CD4-positive, alpha-beta memory T cell (primary cell): ENCODE measurements at places on chromosomes 1 and 21. TPM values are rescaled to one million over a fixed set of nuclear protein-coding genes. Genes with fewer than 3 reads are reported as not detected.

DPT gene
- not detected for total RNA-seq

DNA sequence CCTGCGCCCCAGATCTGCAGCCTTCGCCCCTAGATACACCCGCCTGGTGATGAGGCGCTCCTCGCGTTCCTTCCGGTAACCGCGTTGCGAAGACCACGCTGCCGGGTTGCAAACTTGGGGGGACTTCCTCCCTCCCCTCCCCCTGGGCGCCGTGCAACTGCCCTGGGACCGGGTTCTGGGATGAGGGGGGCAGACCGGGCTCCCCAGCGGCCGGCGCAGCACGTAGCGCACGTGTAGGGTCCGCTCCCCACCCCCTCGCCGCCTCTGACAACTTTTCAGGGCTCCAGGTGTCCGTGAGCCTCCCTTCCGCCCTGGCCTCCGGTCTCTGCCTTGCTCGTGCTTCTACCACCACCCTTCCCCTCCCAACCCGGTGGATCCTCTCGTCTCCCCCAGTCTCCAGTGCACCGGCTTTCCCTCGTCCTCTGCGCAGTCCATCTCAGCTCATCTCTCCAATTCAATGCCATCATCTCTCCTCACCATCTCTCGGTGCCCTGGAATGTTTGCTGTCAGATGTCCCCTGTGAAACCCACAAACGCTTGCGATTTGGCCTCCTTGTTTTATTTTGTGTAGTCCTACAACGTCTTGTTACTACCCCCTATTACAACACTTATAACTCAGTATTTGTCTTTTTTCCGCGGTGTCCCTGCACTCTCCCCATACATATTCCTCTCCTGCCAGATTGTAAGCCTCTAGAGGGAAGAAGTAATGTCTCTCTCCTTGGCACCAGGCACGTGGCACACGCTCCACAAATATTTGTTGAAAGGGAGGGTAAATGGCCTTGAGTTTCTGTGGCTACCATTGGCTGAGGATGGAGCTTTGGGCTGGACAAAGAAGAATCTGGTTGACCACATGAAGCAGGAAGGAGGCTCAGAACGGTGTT is 782 bp downstream of the PCAT6 start:
- DNase-seq, result no peak
- H3K36me3 ChIP-seq, result no peaks in the 10 kb centered on the region
- H3K27ac ChIP-seq, result peak overlapping the region; percentile 49
- peaks cover 28% of the 10 kb centered on the region for H3K4me1 ChIP-seq
- no peaks in the 10 kb centered on the region for H3K27me3 ChIP-seq

- no peak for DNase-seq
- no peaks in the 10 kb centered on the region for H3K27me3 ChIP-seq
- no peak overlapping the region for H3K4me3 ChIP-seq
- no peak overlapping the region for H3K27ac ChIP-seq
These were observed 117.3 kb downstream of the KAZN start for GRCh38 chr1:14715802-14716201.

DNA sequence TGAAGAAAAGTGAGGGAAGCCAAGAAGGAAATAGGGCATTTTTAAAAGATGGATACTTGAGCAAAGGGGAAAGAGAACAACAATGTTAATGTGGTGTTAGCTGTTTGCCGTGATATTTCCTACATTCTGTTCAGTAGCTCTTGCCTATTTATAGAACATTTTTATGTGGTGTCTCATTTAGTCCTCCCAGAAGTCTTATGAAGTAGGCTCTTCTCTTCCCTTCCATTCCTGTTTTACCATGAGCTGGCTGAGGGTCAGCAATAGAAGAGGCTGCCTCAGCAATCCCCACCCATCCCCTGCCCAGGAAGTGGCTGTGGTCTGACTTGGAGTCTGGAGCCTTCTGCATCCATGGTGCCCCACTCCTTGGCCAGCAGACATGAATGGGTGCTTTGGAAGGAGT is 60.1 kb downstream of the KIAA0040 start:
- H3K36me3 ChIP-seq, result no peaks in the 10 kb centered on the region
- H3K27ac ChIP-seq, result no peak overlapping the region
- no peaks in the 10 kb centered on the region for H3K4me1 ChIP-seq
- no peak for DNase-seq

GRCh38 chr1:84632673-84633434 is 57.4 kb downstream of the SSX2IP start:
- no peak overlapping the region for H3K27ac ChIP-seq
- no peaks in the 10 kb centered on the region for H3K36me3 ChIP-seq
- H3K4me1 ChIP-seq, result no peaks in the 10 kb centered on the region
- H3K4me3 ChIP-seq, result no peak overlapping the region

MTF1 gene
- 32.5 TPM for total RNA-seq

- DNase-seq, result no peak
- no peaks in the 10 kb centered on the region for H3K27me3 ChIP-seq
- H3K27ac ChIP-seq, result peak overlapping the region; percentile 19
- H3K4me3 ChIP-seq, result no peak overlapping the region
- H3K36me3 ChIP-seq, result no peaks in the 10 kb centered on the region
These were observed 110.9 kb downstream of the RUNX1 start for GRCh38 chr21:34938089-34938764.

DNA sequence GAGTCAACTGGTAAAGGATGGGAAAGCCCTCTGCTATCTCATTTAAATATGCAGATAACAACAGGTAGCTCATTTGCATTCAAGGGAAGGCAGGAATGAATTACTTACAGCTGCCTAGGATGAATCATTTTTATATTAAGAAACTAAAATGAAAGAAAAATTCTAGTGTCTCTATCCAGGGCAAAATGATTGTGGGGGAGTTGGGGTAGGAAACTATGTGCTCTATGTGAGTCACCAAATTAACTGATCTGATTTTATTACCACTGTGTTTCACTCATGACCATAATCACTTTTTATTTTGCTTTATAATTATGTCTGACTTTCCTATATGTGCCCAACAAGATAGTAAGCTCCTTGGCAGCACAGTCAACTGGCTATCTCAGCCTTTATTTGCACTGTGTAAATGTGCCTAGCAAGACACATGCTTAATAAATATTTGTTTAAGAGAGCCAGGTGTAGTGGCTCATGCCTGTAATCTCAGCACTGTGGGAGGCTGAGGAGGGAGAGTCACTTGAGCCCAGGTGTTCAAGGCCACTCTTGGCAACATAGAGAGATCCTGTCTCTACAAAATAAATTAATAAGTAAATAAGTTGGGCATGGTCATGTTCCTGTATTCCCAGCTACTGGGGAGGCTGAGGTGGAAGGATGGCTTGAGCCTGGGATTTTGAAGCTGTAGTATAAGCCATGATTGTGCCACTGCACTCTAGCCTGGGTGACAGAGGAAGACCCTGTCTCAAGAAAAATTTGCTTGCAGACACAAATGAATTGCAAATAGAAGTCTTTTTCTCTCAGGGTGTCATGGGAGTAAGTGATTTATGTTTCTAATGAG is 84.1 kb downstream of the SPAG17 start:
- no peak overlapping the region for H3K27ac ChIP-seq
- no peaks in the 10 kb centered on the region for H3K27me3 ChIP-seq
- H3K4me1 ChIP-seq, result no peaks in the 10 kb centered on the region
- no peak for DNase-seq
- H3K36me3 ChIP-seq, result no peaks in the 10 kb centered on the region
- H3K4me3 ChIP-seq, result no peak overlapping the region

DVL1 gene
- 43.7 TPM for total RNA-seq

- DNase-seq, result peak; percentile 27
- no peak overlapping the region for H3K4me3 ChIP-seq
- H3K36me3 ChIP-seq, result no peaks in the 10 kb centered on the region
These were observed 63.8 kb downstream of the ARHGEF16 start for GRCh38 chr1:3518256-3518655.

GRCh38 chr1:27489501-27489972 is 430 bp downstream of the WASF2 start:
- H3K4me1 ChIP-seq, result peaks cover 37% of the 10 kb centered on the region
- peak overlapping the region; percentile 44 for H3K4me3 ChIP-seq
- no peaks in the 10 kb centered on the region for H3K36me3 ChIP-seq
- H3K27ac ChIP-seq, result peak overlapping the region; percentile 87

SHISAL2A gene
- 75.6 TPM for total RNA-seq

DNA sequence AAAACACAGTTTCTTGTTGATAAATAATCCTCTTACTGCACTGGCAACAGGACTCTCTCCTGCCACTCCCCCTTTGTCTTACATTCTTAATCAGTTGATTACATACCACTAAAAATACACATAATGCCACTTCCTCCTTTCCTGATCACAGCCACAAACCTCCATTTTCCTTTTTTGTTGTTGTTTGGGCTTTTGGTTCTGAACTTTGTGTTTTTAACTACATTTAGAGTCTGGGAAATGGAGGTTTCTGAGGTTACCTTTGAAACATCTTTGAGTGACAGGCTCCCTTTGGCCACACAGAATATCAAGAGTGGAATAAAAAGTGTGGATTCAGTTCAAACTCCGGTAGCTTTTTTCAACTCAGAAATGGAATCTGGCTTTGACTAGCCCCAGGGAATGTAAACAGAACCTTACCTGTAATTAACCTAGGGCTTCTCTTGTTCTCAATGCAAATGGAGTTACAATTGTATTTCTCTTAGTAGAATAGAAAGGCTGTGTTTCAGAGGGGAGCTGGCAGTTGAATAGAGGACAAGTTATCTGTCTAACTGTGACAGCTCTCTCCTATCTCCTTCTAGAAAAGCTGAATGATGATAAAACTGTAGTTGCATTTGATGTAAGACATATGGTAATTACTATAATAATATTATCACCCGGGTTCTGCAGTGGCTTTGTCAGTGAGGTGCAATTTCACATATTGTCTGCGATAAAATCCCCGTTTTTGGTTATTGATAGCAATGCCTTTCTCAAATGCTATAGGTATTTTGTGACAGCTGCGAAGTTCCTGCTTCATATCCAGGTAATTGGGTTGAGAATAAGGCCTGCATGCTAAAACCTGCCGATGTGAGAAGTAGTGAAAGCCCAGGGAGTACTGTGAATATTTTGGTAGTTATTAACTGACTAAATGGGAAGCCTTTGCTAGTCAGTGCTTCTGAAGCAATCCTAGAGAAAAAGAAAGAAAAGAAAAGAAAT is 66.9 kb downstream of the ST6GALNAC5 start:
- H3K27ac ChIP-seq, result no peak overlapping the region
- H3K4me1 ChIP-seq, result no peaks in the 10 kb centered on the region
- no peak overlapping the region for H3K4me3 ChIP-seq
- no peaks in the 10 kb centered on the region for H3K27me3 ChIP-seq
- no peak for DNase-seq

DNA sequence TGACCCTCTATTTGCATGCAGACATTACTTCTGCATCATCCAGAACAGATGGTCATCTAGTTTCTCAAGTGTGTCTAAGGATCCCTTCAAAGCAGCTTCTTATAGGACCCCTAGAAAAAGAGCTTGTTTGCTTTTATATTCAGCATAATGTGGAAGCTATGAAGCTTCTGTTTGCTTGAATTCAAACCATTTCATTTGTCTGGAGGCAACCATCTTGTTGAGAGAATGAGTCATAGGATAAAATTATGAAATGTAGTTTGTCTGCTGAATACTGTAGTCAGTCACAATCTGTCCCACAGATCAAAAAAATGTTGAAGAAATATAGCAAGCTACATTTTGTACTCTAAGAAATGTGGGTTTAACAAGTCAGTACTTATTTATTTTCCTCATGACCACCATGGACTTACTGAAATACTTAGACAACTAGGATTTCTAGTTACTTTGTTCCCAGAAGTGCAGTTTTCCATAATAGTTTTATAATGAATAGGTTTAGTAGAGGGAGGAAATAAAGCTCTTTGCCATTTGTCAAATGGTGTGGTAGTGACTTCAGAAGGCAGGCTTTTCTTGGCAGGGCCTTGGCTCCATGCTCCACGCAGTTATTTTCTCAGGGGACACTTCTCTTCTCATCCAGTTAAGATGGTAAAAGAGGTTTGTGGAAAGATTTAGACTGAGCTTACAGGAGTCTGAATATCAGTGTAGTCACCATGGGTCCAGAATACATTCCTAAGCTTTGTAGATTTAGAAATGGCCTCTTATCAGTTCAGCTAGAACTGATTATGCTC is 74.8 kb upstream of the DEPDC1 start:
- no peak overlapping the region for H3K27ac ChIP-seq
- H3K4me1 ChIP-seq, result no peaks in the 10 kb centered on the region

ST3GAL3 gene
- 22.6 TPM for total RNA-seq

DNA sequence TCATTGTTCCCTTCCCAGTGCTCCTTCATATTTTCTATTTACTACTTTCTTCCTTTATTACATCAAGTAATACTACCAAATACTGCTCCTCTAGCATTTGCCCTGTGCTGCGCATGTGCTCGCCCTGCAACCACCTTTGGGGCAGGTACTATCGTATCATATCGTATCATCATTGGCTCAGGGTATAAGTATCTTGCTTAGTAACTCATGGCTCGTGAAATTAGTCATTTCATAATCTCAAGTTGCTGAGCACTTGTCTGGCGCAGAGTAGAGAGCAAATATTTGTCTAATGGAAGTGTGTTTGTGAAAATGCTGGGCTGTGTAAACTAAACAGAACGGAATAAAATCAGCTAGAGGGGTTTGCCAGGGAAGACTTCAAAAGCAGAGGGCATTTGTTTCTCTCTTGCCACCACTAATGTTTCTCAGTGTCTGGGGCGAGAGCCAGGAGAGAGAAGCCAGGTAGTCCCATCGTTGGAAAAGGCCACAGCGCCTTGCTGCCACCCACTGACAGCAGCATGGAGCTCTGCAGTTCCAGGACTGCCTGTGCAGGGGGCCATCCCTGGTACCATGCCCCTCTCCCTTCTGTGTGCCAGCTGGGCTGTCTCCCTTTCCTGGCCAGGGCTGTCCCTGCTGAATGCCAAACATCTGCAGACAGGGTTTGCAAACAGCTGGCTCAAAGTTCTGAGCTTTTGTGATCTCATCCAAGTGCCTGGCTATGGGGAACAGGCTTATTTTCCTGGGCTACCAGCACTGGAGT is 20.0 kb upstream of the CPT2 start:
- no peak for DNase-seq
- H3K27ac ChIP-seq, result no peak overlapping the region
- H3K4me3 ChIP-seq, result no peak overlapping the region
- H3K27me3 ChIP-seq, result peaks cover 3% of the 10 kb centered on the region
- no peaks in the 10 kb centered on the region for H3K4me1 ChIP-seq

- no peak overlapping the region for H3K27ac ChIP-seq
- no peaks in the 10 kb centered on the region for H3K27me3 ChIP-seq
These were observed 18.3 kb upstream of the VAMP3 start for GRCh38 chr1:7752512-7753417.

DNA sequence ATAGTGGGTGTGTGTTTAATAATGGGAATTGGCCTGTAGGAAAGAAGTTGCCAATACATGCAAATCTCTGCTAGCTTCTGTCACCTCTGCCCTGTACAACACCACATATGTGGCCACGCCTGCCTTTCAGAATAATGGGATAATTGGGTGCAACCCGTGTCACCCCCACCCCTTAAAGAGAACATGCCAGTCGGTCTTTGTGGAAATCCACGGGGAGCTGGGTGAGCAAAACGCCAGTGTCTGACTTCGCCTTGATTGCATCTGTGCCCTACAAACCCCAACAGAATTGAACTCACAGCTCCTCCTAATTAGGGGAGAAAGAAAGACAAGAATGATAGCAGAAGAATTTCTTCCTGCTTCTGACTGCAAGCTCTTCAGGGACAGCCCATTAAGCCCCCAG is 6.4 kb upstream of the PLXNA2 start:
- no peaks in the 10 kb centered on the region for H3K36me3 ChIP-seq
- H3K4me1 ChIP-seq, result no peaks in the 10 kb centered on the region
- no peak for DNase-seq

PRELP gene
- not detected for total RNA-seq

TLCD4 gene
- 0.12 TPM for total RNA-seq

ANKRD45 gene
- total RNA-seq, result not detected

RABIF gene
- 17.3 TPM for total RNA-seq
